ENCODE measurements at places on chromosomes 2 and 18.

- peak; percentile 17 for DNase-seq
These were observed 29.1 kb upstream of the EPC2 start for GRCh38 chr2:148615381-148615841.

- DNase-seq = no peak
These were observed 4.6 kb downstream of the SIX2 start for GRCh38 chr2:45004562-45005191.

DNA sequence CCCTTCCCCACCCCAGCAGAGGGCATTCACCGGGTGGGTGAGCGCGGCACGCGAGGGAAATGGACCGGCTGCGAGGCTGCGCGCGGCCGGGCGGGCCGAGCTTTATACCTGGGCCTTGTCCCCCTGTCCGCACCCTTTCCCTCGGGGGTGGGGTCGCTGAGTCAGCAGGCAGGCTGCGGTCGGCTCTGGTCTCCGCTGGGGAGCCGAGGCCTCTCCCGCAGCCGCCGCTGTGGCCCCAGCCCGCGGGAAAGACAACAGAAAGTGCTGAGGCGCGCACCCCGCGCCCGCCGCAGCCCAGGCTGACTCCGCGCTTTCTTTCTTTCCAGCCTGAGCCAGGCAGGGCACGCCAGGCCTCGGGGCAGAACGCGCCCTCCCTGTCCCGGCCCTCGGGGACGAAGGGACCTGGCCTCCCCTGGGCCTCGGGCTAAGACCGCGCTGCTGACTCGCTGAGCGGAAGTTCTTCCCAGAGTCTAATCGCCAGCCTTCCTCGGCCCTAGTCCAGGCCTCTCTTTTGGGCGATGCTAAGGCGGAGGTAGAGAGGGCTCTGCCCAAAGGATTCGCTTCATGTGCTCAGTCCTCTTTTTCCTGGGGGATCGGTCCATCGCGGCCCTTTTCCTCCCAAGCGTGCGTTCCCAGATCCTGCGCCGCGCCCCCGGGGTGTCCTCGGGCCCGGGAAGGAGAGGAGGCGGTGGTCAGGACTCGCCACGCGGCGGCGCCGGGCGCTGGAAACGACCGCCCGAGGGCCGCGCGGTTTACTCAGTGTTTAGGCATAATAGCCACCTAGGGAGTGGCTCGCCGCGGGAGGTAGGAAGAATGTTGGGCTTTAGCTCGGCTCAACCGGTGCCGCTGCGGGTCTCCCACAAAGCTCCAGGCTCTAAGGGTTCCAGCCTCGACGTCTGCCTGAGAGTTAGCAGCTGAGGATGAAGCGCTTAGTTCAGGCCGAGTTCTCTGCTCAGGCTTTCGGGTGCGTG lies at the start of gene CRYBA2:
Gene CRYBA2 (minus strand): TSS at position 78 of the 971 bp plus-strand sequence. CDS start 246 bp downstream, outside the sequence.
- DNase-seq = no peak

DNA sequence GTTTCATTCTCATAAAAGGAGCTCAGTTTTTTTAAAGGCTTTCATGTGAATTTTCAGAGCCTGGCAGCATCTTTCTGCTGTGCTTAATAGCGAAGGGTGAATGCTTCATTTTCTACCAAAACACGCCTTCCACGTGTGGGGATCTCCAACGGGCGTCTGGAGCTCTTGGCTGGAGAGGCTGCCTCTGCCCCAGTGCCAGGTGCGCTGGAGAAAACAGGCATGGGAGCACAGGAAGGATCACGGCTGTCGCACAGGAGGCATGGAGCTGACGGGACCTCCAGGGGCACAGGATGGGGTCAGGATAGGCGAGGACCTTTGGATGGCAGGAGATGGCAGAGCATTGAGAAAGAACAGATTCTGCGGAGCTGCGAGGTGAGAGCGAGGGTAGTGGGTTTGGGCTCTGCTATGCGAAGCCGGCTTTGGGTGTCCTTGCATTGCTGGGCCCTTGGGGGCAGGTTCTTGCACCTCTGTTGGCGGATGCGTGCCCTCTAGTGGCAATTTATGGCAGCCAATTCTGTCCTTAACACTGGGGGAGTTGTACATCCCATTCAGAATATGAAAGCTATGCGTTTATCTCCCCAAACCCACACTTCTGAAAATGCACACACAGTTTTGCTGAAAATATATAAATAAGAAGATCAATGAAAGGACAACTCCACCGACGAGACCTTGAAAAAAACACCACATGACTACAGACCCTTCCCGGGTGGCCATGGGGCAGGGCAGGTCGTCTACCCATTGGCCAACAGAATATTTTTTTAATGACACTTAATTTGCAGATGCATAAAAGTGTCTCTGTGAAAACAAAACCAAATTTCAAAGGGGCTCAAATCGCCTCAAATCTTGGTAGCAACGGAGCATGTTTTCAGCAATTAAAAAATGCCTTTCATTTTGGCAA lies 90.4 kb upstream of the SLC35G4 start:
- DNase-seq = peak; percentile 15

- DNase-seq = no peak
These were observed 62.7 kb downstream of the PTRHD1 start for GRCh38 chr2:24730481-24730880.

DNA sequence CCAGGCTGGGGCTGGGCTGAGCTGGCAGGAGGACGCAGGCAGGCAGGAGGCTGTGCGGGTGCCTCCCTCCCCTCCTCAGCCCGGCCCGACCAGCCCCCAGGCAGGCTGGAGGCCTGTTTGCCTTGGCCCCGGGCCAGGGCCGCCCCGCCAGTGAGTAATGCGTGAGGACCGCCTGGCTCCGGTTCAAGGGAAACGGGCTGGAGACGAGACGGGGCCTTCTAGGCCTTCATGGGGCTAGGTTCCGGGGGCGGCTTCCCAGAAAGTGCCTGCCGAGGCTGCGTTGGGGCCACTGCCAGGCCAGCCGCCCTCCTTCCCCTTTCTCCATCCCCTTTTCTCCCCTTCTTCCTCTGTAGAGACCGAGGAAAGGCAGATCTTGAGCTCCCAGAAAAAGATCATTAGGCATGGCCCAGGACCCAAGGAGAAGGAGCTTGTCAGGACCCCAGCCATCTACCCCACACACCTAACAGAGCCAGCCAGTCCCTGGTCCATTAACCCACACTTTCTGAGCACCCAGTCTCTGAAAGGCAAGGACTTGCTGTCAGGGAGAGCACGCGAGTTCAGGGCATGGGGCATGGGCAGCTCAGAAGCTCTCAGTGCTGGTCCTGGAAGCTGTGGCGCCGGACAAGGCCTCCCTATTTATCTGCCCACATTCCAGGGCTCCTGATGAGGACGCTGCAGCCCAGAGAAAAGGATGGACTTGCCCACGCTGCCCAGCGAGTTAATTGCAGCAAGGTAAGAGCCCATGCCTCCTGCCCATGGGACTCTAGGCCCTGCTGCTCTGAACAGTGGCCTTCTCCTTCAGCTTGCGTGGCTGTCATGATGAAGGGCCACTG lies 48.5 kb downstream of the SMAD7 start:
- peak; percentile 41 for DNase-seq

DNA sequence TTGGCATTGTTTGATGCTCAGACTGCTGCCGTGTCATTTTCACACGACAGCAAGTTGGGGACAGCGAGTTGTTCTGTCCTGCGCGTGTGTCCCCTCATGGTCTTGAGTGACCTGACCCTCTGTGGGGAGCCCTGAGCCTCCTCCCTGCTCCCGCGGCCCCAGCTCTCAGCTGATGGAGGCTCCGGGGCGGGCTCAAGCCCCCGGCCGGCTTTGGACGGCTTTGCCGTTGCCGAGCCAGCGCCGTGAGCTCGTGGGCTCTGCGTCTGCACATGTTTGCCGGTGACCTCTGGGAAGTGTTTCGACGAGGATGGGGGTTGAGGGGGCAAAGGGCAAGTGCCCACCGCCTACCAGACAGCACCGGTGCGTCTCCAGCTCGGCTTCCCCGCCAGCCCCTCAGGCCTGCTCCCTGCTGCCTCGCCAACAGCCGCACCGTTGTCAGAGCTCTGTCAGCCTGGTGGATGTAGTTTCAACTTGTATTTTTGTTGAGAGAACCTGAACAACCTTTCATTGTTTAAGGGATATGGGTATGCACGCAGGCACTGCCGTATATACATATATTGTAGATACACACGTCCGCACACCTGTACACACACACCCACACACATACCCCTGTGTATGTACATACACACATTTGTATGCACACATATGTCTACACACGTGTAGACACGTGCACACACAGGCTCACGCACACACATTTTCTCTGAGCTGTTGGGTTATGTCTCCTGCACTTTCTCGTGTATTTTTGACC lies 13.7 kb downstream of the PDCD1 start:
- DNase-seq = no peak

Data from anterior cingulate cortex (tissue), 58 donors.